ENCODE measurements at places on chromosomes 2 and 18.

- no peak overlapping the region for H3K27ac ChIP-seq
- H3K27me3 ChIP-seq: no peaks in the 10 kb centered on the region
- H3K4me3 ChIP-seq: no peak overlapping the region
- no peaks in the 10 kb centered on the region for H3K36me3 ChIP-seq
- no peak for DNase-seq
These were observed 850.6 kb upstream of the CHAC2 start for GRCh38 chr2:52916981-52917380.

DNA sequence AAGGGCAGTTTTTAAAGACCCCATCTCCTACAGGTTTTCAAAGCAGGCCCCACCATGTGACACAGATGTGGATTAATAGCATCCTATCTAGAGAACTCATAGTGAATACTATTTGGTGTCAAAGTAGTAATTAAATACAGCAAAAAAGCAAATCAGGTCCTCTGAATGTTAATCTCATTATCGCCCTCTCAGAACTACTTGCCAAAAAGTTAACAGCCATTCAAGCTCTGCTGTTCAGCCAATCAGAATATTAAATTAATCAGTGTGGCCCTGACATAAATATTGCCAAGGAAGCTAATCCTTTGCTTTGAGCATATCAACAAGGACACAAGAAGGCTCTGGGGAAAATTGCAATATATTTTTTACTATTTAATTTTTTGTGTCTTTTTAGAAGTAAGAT, 428.9 kb upstream of the SOX11 start:
- no peaks in the 10 kb centered on the region for H3K4me1 ChIP-seq
- H3K4me3 ChIP-seq: no peak overlapping the region
- H3K36me3 ChIP-seq: peaks cover 4% of the 10 kb centered on the region
- no peak for DNase-seq
- H3K27me3 ChIP-seq: no peaks in the 10 kb centered on the region

DNA sequence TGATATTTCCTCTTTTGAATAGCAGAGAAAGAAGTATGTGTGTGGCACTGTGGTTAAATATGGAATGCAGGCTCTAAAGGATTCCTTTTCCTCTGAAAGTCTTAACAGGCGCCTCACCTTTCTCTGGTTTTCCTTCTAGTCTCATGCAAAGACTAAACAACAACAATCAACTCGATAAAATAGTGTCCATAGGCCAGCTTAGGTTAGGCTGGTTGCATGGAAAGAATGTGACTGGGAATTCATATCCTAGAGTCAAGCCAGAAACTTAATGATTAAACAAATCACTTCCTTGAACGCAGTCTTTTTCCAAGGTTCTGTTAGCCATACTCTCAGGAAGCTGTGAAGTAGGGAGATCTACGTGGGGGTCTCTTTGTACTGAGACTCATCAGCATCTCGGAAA, 800.8 kb upstream of the ID2 start:
- H3K27me3 ChIP-seq: no peaks in the 10 kb centered on the region

DNA sequence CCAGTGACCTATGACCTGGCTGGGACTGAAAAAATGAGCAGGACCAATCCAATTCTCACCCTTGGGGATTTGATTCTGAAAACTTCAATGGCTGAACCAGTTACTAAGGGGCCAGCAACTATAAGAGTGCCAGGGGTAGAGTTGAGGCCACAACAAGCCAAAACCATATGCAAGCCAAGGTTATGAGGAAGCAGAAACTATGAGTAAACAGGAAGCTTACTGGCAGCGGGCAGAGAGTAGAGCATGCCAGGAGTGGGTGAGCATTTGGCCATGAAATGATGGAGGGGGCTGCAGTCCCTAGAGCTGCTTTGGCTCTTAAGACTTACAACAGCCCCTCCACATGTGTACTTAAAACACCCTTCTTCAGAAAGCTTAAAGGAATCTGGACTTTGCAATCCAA, 82.4 kb downstream of the RBMS1 start:
- peak overlapping the region; percentile 96 for H3K27ac ChIP-seq
- no peaks in the 10 kb centered on the region for H3K27me3 ChIP-seq
- H3K4me3 ChIP-seq: peak overlapping the region; percentile 83
- no peak for DNase-seq
- no peaks in the 10 kb centered on the region for H3K36me3 ChIP-seq
